Kasumi-1 (cell line): ENCODE measurements at places on chromosomes 5 and 9.

GRCh38 chr5:34959323-34959722 is 30.0 kb downstream of the DNAJC21 start:
- no peak for DNase-seq

- DNase-seq, result no peak
These were observed 8.8 kb downstream of the FGF18 start for GRCh38 chr5:171428168-171428696.

DNA sequence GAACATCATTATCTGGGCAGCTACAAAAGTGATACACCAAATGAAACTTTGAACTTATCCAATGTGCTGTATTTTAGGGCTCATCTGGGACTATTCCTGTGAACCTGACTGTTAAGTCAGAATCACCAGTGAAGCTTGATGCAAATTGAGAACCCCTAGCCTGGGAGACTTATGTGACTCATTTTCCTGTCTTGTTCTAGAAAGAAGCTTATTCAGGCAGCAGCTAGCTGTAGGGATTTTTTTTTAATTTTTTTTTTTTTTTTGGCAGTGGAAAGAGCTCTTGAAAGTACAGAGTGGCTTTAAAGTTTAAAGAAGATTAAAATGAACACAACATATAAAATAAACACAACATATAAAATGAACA is 81.1 kb upstream of the TNFAIP8 start:
- peak; percentile 62 for DNase-seq

DNA sequence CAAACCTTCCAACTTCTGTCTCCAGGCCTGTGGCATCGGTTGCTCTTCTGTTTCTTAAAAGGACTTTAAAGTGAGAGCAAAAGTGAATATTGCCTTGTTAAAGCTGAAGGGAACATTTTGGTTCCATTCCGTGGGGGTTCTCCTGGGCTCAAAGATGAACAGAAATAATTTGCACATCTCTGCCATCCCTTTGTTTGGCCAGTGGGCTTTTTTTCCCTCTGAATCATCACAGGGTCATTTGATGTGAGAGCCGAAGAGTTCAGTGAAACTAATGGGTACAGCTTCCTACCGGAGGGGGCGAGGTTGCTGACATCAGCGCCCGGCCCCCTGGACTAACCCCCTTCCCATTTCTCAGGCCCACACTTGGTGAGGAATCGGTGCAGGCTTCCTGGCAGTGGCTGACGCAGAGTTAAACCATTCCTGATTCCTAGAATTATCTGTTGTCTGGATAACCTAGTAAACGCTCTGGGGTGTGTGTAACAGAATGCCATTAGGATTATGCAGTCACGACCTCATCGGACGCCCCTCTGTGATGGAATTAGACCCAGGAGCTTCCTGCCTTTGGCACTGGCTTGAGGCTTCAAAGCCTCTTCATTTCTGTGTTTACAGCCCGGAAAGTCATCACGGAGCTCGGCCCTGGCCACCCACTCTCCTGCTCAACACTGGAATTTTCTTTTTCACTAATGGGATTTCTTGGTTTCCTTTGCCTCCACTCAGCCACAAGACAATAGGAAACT is 61.6 kb upstream of the RPL26L1 start:
- no peak for DNase-seq

- peak; percentile 33 for DNase-seq
These were observed 470 bp downstream of the HBEGF start for GRCh38 chr5:140345919-140346347.

DNA sequence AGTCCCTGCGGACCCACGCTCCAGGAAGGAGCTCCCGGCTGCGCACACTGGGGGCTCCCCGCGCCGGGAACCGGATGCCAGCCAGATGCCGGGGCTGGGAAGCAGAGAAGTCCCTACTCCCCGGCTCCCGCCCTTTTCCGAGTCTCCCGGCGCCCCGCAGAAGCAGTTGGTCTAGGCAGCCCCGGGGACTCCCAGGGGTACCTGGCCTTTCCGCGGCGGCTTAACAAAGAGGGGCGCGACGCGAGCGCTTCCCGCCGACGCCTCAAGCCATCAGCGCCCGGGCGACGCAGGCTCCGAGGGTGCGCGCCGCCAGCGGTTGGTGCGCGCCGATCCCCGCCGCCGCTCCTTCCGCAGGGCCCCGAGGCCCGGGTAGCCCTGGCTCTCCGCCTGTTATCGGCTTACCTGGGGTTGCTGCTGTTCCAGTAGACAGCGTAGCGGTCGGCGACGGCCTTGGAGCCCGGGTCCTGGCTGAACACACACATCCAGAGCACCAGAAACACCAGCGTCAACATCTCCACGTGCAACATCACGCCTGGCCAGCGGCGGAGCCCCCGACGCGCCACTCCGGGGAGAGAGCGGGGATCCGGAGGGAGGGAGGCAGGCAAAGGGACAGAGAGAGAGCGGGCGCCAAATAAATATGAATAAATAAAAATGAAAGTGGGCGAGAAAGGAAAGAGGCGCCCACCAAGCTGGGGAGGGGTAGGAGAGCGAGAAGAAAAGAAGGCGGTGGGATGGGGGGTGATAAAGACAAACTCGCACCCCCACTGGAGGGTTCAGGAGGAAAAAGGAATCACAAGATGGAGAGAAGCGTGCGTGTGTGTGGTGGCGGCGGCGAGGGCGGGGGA is 428 bp downstream of the EFNA5 start:
- peak; percentile 22 for DNase-seq

DNA sequence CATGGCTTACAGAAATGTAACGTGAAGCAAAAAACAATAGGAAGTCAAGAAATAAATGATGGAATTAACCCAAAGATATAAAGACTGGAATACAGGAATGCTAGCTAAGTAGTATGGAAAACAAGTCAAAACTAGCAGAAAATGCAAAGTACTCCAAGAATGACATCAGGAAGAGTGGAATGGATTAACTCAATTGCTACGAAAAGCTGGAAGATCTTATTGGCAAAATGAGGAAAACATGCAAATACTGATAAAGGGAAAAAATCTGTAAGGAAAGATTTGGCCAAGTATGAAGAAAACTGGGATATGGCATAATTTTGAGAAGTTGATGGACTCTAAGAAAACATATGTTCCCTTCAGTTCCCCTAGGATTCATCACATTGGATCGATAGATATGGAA is 324.5 kb upstream of the ZNF608 start:
- DNase-seq, result no peak

DNA sequence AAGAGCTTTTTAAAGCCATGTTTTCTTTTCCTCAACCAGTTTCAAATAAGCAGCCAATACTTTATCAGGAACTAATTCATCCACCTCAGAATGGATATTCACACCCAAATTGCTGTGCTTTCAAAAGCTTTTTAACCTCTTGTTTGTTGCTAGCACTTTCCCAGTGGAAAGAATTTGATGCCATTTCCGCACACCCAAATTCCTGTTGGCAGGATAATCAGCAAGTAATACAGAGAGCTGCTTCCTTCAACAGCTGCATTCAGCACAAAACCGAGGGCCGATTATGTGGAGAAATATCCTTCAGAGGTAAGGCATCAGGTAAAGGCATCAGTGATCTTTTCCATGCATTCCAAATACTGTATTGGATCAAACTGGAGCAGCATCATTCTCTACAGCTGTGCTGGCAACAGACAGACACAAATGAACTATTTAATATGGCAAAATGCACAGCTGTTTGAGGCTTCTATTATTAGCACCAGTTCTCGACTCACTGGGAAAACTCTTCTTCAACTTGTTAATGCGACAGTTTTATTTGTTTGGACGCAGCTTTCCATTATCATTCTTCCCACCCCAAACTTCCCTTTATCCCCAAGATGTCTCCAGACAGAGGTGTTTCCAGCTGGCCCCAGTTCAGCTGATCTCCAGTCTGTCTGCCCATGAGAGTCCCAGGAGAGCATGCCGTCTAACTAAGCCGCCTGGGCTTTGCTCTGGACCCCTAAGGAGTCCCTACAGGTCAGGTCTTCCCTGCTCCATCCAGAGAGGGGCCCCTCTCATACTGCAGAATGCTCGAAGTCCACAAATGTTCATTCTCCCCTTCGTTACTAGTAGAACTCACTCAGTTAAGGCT is 22.2 kb upstream of the MGAT1 start:
- no peak for DNase-seq

DNA sequence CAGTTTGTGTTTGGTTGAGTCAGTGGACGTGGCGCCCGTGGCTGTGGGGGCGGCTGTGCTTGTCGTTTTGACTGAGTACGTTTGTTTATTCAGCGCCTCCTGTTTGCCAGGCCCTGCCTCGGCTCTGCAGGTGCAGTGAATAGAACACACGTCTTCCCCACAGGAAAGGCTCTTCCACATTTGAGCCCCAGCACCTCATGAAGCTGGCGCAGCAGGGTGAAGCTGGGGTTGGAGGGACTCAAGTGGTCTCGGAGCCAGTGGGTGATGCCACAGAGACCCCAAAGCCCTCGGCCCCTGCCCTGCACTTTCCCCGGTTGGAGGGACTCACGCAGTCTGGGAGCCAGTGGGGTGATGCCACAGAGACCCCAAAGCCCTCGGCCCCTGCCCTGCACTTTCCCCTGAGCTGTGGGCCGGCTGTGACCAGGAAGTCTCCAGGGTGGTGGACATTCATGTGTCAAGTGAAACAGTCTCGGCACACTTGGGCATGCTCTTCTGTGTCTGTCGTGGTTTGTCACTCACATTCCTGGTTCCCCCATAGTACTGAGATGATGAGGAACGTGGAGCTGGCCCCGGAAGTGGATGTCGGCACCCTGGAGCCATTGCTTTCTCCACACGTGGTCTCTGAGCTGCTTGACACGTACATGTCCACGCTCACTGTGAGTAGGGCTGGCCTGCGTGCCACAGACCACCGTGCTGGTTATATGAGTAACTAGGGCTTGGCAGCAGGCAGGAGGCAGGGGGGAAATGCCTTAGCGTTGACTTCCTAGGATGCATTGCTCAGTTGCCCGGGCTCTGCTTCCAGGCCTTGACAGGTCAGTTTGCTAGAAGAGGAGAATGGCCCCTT is 13.6 kb downstream of the EXOC3 start:
- DNase-seq, result no peak

DNA sequence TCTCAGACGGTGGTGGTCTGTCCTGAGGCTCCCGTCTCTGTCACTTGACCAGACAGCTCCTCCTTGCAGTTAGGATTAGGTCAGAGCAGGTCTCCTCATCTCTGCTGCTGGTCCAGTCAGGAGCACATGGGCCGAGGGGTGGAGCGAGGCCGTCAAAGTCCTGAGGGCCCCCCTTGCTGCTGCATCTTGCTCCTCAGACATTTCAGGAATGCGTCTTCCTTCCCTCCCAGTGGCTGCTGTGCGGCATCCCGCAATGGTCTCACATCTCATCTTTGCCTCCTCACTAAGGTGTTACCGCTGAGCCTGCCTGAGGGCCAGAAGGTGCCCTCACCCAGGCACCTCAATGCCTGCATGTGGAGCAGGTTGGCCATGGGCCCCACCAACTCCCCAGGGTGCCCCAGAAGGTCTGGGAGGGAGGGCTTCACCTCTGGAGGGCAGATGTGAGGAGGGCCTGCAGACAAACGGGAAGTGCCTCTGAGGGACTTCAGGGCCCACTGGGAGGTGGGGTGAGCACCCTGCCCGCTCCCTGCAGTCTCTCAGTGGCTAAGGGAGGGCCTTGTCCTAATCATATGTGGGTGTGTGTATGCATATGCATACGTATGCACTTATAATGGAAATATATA is 137.7 kb upstream of the LMX1B start:
- DNase-seq, result no peak

GRCh38 chr5:94102849-94103248 is 361.4 kb upstream of the POU5F2 start:
- DNase-seq, result no peak

GRCh38 chr9:103458826-103459225 is 463.7 kb downstream of the CYLC2 start:
- DNase-seq, result no peak

GRCh38 chr5:180525399-180525798 is 31.2 kb downstream of the CNOT6 start:
- DNase-seq, result no peak

GRCh38 chr5:141001844-141002604 is 35.7 kb downstream of the PCDHAC2 start:
- no peak for DNase-seq

DNA sequence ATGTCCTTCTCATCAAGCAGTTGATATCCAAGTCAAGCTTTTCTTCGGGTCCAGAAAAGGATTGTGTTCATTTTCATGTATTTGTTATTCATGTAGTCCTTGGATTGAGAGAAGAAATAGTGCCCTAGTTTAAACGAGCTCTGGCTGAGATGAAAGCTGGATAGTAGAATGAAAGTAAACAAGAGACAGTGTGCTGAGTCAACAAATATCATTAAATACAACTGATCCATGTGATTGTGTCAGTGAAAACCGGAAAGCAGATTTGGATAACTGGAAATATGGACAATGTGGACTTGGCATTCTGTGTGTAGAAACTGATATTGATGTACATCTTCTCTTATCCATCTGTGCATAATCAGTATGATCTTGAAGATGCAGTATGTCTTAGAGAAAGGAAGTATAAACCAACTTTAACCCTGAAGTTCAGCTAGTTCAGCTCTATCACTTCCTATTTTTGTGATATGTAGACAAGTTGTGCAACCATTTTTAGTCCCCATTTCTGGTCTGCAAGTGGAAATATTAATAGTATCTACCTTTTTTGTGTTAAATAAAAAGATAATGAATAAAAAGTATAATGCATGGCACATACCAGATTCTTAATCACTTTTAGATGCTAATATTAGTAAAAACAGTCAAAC is 4.4 kb downstream of the MUSK start:
- peak; percentile 49 for DNase-seq

DNA sequence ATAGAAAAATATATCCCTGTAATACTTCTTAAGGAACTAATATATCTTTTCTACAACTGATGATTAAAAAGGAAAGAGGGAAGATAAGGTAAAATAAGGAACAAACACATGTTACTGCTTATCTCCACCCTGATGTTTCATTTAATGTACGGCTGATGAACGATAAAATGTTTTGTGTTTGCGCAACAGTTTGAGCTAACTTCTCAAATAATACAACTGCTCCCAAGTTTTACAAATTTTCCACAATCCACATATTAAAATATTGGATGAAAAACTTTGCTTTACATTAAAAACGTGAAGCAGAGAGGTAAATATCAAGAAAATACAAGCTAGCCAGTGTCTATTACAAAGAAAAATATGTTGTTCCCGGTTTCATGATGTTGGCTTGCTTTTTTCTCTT is 21.0 kb upstream of the CSNK1G3 start:
- DNase-seq, result no peak

GRCh38 chr5:95760273-95761191 is 29.4 kb downstream of the RHOBTB3 start:
- DNase-seq, result peak; percentile 5
